ENCODE measurements at places on chromosomes 4 and X.
A peak's percentile ranks its signal among the peaks of the same experiment; 100 is the strongest.

DNA sequence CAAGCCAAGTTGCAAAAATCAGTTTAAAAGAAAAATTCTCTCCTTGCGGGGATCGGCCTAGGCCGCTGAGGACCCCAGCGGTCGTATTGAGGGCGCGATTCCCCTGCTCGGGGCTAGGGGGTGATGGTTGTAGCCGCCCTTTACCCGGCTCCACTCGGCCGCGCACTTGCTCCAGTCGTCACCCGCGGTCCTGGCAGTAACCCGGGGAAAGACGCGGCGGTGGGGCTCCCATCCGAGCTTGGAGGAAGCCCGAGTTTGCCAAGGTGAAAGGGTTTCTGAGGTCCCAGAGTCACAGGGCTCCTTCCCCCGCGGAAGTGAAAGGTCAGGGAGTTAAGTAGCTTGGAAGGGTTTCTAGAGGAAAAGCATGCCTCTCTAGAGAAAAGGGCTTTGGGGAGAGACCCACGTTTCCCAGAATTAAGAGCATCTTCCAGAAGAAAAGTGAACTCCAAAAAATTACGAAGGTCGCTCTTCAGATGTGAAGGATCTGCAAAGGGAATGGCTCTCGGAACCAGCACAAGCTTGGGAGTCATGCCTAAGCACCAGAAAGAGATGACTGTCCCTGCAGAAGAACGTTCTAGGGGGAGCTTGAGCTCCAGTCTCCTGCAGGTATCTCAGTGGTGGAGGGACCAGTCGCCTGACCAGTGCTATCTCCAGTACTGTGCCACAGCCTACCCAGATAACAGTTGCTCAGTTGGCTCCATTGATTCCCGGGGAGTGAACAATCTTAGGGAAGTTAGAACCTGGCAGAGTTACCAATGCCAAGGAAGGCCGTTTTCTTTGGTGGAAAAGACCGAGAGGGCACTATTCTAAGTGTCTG lies 875 bp downstream of the LAP3 start:
- DNase-seq = peak; percentile 65

- DNase-seq = no peak
These were observed 24.5 kb upstream of the CPLX1 start for GRCh38 chr4:850323-850945.

- no peak for DNase-seq
These were observed 75.6 kb downstream of the ACOX3 start for GRCh38 chr4:8364848-8365350.

DNA sequence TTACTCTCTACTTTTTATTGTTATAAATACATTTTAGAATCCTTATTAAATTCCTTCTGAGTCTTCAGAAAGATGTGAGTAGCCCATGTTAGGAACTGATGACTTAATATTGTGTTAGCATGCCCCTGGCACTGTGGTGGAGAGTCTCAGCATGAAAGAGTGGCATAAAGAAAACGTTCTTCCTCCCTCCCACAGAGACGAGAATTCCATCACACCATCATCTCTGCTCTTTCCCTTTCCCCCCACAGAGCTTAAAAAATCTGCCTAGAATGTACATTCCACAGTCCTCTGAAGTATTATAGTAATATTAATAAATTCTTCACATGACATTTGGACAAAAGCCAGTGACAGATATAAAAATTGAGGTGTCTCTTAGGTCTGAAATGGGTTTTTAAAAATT lies 117.8 kb upstream of the DKK2 start:
- DNase-seq = no peak

- DNase-seq = no peak
These were observed 71.9 kb downstream of the MAGEB17 start for GRCh38 chrX:16239211-16239610.

DNA sequence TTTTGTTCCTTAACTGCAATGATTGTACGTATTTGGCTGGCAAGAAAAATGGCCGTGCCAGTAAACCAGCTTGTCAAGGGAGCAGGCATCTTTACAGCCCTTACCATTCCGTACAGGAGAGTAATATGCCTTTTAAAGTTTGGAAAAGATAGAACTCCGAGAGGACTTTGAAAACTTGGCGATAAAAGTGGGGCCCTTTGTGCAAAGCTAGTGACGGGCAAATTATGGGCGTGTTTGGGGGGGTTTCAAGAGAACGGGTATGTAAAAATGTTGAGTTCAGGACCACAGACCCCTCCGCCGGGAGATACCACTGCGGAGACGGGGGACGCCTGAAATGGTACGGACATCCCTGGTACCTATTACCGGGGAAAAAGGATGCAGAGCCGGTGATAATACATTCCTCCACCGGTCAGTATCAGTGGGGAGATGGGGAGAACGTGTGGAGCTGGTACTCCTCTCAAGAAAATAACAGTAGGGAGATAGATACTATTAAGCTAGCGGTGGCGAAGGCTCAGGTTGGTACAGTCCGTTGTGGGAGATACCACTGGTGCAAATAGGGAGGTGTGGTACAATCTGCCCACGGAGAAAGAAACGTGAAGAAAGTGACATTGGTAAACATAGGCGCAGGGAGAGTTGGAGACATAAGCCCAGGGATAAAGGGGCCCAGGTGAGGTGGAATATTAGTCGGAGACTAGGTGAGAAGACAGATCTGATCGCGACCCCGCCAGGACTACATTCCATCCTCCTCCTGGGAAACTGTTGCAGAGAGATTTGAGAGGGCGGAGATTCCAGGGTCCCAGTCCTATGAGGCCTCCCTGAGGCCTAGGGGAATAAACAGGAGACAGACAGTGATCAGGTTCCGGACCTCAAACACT lies 14.5 kb downstream of the SPACA5 start:
- peak; percentile 88 for DNase-seq

- no peak for DNase-seq
These were observed 29.9 kb downstream of the C4orf51 start for GRCh38 chr4:145709843-145710242.

GRCh38 chr4:1509366-1509765 lies 103.1 kb upstream of the NKX1-1 start:
- no peak for DNase-seq

DNA sequence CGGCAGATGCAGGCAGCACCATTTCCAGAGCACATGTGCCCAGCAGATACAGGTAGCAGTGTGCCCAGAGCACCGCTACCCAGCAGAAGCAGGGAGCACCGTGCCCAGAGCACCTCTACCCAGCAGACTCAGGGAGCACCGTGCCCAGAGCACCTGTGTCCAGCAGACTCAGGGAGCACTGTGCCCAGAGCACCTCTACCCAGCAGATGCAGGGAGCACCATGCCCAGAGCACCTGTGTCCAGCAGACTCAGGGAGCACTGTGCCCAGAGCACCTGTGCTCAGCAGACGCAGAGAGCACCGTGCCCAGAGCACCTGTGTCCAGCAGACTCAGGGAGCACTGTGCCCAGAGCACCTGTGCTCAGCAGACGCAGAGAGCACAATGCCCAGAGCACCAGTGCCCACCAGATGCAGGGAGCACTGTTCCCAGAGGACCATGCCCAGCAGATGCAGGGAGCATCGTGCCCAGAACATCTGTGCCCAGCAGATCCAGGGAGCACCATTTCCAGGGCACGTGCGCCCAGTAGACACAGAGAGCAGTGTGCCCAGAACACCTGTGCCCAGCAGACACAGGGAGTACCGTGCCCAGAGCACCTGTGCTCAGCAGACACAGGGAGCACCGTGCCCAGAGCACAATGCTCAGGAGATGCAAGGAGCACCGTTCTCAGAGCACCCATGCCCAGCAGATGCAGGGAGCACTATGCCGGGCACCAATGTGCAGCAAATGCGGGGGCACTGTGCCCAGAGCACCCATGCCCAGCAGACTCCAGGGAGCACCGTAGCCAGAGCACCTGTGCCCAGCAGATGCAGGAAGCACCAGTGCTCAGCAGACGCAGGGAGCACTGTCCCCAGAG lies 236.4 kb downstream of the DHRSX start:
- DNase-seq = peak; percentile 33

DNA sequence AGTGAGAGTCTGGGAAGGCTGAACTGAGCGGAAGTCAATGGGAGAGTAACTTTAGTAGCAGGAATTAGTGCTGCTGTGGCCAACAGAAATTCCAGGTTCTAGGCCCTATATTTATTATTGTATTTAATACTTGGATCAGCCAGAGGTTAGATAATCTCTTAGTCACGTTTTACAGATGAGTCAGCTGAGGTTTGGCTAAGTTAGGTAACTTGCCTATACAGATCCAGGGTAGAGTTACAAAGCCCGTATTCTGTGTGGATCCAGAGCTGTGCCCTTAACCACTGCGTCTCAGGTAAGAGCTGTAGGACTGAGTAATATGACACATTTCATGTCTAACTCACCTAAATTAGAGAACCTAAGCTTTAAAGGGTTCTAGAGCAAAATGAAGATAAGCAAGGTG lies 20.5 kb downstream of the PSMD10 start:
- no peak for DNase-seq

GRCh38 chrX:103361798-103362197 lies 5.5 kb downstream of the TCEAL9 start:
- no peak for DNase-seq

- peak; percentile 85 for DNase-seq
These were observed at the start of gene SASH3 for GRCh38 chrX:129779747-129780146. Gene SASH3, plus strand, starts transcription at chrX:129779949. Its CDS starts 149 bp downstream, at chrX:129780098.
